ENCODE measurements at places on chromosomes 16 and 17.

DNA sequence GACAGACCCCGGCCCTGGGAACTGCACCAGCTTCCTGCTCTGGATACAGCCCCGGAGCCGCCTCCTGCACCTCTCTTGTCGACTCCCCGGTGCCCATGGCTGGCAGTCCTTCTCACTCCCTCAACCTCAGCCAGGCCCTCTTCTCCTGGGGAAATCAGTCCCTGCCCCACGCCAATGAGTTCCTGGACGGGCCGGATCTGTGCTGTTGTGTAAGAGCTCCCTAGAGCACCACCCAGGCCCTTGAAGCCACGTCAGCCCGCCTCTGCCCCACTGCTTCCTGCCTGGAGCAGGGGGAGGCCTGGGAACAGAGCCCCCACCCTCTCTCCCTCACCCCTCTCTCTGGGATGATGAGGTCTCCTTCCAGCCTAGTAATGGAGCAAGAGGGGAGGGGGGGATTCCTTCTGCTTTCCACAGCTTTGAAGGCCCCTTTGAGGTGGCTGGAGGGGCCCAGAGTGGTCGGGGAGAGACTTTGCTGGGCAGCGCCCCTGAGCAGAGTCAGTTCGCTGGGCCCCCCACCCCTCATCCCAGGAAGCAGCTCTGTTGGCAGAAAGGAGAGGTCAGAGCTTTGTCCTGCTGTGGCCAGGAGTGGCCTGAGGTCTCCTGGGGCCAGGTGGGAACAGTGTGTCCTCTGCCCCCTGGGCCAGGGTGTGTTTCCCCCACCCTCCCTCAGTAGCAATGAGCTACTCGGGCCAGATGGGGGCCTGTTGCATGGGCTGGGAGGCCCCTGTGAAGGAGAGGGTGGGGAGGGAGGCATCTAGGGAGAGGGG, 3.8 kb downstream of the PRR29 start:
- DNase-seq = no peak

GRCh38 chr16:28985211-28986041, 574 bp downstream of the LAT start:
- DNase-seq = no peak

DNA sequence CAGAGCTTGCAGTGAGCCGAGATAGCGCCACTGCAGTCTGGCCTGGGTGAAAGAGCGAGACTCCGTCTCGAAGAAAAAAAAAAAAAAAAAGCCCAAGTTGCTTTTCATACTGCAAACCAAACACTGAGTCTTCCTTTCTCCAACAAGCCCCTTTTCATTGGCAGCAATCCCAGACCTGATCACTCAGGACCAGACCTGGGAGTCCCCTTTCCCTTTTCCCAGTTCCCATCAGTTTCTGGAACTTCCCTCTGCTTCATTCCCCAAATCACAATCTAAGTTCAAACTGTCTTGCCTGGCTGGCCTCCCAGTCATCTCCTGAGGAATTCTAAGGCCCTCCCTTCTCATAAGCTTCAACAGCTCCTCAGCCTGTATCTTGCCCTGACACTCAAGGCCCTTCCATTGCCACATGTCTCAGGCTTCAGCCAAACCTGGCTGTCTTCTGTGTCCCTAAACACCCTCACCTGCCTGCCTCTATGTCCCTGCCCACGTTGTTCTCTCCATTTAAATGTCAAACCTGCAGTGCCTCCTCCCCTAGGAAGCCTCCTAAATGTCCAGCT, 11.8 kb upstream of the PHF12 start:
- DNase-seq = no peak

DNA sequence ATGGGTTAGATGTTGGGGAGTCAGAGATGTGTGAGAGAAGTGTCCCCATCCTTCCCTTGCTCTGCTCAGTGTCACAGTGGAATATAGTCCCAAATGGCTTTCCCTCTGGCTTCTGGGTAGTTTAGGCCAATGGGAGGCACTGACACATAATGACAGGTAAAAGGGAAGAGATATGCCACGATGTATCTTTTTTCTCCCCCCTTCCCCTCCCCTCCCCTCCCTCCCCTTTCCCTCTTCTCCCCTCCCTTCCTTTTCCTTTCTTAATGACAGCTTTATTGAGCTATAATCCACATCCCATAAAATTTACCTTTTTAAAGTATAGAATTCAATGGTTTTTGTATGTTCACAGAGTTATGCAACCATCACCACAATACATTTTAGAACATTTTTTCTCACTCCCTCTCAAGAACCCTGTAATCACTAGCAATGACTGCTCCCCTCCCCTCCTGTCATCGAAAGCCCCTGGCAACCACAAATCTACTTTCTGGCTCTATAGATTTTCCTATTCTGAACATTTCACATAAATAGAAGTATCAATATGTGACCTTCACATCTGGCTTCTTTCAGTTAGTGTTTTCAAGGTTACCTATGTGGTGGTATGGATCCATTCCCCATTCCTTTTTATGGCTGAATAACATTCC, 617 bp upstream of the CCR7 start:
- no peak for DNase-seq

DNA sequence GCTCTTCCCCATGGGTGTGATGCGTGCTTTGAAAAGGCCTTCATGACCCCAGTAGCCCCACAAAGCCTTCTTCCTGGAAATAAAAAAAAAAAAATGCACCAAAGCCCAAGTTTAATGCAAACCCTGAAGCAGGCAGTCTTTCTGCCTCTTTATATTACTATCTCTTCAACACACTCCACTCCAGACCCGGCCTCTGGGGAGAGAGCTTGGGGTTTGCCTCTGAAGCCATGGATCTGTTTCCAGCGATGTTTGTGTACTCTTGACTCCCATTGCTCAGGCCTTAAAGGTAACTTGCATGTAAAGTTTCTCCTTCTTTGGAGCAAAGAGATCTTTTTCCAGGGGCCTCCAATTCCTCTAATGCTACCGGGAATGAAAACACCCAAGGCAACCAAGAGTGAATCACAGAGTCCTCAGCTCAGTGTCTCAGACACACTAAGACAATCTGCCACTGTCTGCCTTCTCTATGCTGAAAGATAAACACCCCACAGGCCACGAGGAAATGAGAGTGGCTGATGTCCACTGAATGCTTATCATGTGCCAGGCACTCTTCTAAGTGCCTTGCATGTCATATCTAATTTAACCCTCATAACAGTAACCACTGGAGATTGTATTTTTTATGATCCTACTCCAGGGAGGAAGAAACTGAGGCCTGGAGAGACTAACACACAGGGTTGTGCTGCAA, 56.4 kb upstream of the AKTIP start:
- DNase-seq = no peak

DNA sequence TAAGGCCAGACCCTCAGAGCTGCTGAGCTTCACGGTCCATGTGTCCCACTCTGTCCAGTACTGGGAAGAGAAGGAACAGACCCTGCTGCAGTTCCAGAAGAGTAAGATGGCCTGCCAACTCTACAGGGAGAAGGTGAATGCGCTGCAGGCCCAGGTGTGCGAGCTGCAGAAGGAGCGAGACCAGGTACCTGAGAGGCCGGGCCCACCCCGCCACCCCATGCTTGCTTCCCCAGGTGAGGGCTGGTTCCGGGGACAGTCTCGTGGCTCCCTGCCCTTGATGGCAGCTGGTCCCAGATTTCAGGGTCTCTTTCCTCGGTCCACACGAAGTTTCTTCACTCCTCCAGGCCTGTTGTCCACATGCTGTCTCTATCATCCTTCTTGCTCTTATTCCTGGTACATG, 20.9 kb downstream of the CARD14 start:
- DNase-seq = no peak

- no peak for DNase-seq
These were observed 154.8 kb downstream of the SLC39A11 start for GRCh38 chr17:72937707-72938106.

GRCh38 chr17:74192950-74193781, 10.3 kb upstream of the RPL38 start:
- DNase-seq = no peak

- DNase-seq = no peak
These were observed 681 bp downstream of the TMEM102 start for GRCh38 chr17:7435676-7436555.

DNA sequence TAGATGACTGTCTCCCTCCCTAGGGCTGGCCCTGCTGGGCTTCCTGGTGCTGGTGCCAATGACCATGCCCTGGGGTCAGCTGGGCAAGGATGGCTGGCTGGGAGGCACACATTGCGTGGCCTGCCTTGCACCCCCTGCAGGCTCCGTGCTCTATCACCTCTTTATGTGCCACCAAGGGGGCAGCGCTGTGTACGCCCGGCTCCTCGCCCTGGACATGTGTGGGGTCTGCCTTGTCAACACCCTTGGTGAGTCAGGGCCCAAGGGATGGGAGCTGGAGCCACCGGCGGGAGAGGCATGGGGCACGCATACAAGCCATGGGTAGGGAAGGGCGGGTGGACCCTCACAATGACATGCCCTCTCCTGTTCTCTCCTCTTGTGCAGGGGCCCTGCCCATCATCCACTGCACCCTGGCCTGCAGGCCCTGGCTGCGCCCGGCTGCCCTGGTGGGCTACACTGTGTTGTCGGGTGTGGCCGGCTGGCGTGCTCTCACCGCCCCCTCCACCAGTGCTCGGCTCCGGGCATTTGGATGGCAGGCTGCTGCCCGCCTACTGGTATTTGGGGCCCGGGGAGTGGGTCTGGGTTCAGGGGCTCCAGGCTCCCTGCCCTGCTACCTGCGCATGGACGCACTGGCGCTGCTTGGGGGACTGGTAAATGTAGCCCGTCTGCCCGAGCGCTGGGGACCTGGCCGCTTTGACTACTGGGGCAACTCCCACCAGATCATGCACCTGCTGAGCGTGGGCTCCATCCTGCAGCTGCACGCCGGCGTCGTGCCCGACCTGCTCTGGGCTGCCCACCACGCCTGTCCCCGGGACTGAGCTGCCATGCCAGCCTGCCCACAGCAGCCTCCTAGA, 2.2 kb downstream of the PAQR4 start:
- DNase-seq = no peak

GRCh38 chr17:18891541-18891940, 33.6 kb downstream of the PRPSAP2 start:
- no peak for DNase-seq

GRCh38 chr17:35171834-35172233, 22.4 kb downstream of the SLC35G3 start:
- DNase-seq = no peak

- no peak for DNase-seq
These were observed 479.0 kb upstream of the SALL1 start for GRCh38 chr16:51630076-51630475.

DNA sequence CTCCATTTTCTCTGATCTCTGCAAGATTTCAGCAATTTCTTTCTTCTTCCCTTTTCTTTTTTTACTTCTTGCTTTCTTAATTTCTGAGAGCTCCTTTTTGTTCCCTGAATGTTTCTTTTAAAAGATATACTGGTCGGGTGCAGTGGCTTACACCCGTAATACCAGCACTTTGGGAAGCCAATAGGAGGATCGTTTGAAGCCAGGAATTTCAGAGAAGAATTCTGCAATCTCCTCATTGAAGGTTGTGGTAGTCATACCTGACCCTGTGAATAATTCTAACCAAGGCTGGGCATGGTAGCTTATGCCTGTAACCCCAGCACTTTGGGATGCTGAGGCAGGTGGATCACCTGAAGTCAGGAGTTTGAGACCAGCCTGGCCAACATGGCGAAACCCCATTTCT, 15.6 kb upstream of the ABCC1 start:
- no peak for DNase-seq

DNA sequence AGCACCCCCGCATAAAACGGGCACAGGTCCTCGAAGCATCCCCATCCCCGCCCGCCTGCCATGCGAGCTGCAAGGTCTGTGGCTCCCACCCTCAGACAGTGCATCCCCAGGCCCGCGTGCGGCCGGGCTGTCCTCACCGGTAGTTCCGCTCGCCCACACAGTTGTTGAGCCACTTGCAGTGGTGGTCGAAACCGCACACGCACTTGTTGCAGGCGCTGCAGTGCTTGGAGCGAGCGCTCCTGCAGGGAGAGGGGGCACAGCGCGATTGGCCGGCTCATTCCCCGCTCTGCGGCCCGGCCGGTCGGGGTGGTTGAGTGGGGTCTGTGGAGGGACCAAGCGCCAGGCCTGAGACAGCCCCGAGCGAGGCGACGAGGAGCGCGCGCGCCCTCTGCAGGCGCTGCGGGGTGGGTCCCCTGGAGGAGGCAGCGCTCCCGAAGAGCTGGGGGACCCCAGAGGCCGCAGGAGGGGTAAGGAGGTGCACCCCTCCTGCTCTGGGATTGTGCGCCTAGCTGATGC, 6.0 kb upstream of the TPPP3 start:
- no peak for DNase-seq

DNA sequence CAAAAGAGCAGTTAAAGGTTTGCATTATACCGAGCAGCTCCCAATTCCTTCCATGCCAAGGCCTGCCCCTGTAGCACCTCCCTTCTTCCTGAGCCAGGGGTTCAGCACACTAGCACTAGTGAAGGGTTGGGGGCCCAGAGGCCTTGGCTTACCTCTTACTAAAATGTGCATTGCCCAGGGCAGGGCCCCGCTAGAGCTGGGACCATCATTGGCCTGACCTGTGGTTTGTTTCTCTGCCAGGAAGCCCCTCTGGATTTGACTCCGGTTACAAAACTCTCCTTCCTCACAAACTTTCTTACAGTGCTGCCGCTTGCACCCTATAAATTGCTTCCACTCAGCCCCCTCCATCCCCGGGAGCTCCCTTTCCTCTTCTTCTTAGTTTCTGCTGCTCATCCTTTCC, 33.8 kb downstream of the MPRIP start:
- DNase-seq = no peak

- DNase-seq = no peak
These were observed 48.4 kb downstream of the NOG start for GRCh38 chr17:56641894-56642293.

GRCh38 chr16:70250748-70251628, 752 bp downstream of the EXOSC6 start:
- no peak for DNase-seq

GRCh38 chr16:78200023-78200389, 100.6 kb downstream of the WWOX start:
- DNase-seq = no peak

GRCh38 chr17:44095388-44095646, 24.8 kb downstream of the G6PC3 start:
- no peak for DNase-seq

GRCh38 chr17:63998721-63999679, 849 bp downstream of the PRR29 start:
- DNase-seq = no peak

DNA sequence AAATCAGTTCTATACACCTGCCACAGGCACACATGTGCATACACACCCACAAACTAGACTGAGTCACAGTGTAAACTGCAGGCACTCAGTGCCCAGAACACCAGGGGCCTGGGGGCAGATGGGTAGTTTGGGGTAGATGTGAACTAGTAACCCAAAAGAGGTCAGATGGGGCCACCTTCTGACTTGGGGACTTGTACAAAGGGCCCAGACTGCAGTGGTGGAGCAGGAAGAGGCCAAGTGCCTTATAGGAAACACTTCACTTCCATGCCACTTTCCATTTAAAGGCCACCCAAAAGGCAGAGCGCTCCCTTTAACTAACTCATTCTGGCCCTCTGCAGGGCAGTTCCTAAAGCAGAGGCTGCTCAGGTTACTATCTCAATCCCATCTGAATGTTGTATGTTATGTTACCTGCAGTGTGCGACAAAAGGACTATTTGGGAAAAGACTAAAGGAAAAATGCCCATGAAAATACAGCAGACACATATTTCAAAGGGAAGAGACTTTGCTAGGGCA, 27.8 kb upstream of the ERN1 start:
- DNase-seq = no peak

Measured in BJ (cell line).